ENCODE measurements at places on chromosomes 1 and 21.

GRCh38 chr1:46333300-46334029, 7.1 kb upstream of the NSUN4 start:
- H3K27me3 ChIP-seq = no peaks in the 10 kb centered on the region
- no peaks in the 10 kb centered on the region for H3K36me3 ChIP-seq
- no peak overlapping the region for H3K27ac ChIP-seq
- DNase-seq = no peak
- no peaks in the 10 kb centered on the region for H3K4me1 ChIP-seq

- no peaks in the 10 kb centered on the region for H3K27me3 ChIP-seq
- H3K36me3 ChIP-seq = no peaks in the 10 kb centered on the region
- no peak overlapping the region for H3K27ac ChIP-seq
- no peak overlapping the region for H3K4me3 ChIP-seq
Observed at GRCh38 chr1:113691184-113691583, 68.1 kb downstream of the PHTF1 start.

- H3K27ac ChIP-seq = no peak overlapping the region
- DNase-seq = no peak
- no peaks in the 10 kb centered on the region for H3K36me3 ChIP-seq
Observed at GRCh38 chr1:156612666-156613065, 6.5 kb upstream of the HAPLN2 start.

DNA sequence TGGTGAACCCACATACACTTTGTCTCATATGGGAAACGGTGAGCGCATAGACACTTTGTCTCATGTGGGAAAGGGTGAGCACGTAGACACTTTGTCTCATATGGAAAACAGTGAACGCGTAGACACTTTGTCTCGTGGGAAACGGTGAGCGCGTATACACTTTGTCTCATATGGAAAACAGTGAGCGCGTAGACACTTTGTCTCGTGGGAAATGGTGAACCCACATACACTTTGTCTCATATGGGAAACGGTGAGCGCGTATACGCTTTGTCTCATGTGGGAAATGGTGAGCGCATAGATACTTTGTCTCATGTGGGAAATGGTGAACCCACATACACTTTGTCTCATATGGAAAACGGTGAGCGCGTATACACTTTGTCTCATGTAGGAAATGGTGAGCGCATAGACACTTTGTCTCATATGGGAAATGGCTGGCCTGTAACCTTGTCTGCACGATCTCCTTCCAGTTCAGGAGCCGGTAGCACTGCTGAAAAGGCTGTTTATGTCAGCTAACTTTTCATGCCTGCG, 50.7 kb upstream of the TRAPPC10 start:
- no peak for DNase-seq
- H3K4me3 ChIP-seq = no peak overlapping the region

GRCh38 chr1:24452922-24453485, 37.4 kb downstream of the NIPAL3 start:
- H3K36me3 ChIP-seq = no peaks in the 10 kb centered on the region
- H3K27me3 ChIP-seq = no peaks in the 10 kb centered on the region
- no peak overlapping the region for H3K4me3 ChIP-seq
- H3K4me1 ChIP-seq = no peaks in the 10 kb centered on the region
- no peak for DNase-seq

DNA sequence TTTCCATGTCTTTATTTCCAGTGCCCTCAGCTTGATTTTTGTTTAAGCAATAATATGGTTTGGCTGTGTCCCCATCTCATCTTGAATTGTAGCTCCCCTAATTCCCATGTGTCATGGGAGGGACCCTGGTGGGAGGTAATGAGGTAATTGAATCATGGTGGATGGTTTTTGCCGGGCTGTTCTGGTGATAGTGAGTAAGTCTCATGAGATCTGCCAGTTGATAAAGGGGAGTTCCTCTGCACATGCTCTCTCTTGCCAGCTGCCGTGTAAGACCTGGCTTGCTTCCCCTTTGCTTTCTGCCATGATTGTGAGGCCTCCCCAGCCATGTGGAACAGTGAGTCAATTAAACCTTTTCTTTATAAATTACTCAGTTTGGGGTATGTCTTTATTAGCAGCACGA, 559.6 kb upstream of the ADAMTS5 start:
- H3K27me3 ChIP-seq = no peaks in the 10 kb centered on the region
- H3K36me3 ChIP-seq = no peaks in the 10 kb centered on the region
- DNase-seq = no peak

DNA sequence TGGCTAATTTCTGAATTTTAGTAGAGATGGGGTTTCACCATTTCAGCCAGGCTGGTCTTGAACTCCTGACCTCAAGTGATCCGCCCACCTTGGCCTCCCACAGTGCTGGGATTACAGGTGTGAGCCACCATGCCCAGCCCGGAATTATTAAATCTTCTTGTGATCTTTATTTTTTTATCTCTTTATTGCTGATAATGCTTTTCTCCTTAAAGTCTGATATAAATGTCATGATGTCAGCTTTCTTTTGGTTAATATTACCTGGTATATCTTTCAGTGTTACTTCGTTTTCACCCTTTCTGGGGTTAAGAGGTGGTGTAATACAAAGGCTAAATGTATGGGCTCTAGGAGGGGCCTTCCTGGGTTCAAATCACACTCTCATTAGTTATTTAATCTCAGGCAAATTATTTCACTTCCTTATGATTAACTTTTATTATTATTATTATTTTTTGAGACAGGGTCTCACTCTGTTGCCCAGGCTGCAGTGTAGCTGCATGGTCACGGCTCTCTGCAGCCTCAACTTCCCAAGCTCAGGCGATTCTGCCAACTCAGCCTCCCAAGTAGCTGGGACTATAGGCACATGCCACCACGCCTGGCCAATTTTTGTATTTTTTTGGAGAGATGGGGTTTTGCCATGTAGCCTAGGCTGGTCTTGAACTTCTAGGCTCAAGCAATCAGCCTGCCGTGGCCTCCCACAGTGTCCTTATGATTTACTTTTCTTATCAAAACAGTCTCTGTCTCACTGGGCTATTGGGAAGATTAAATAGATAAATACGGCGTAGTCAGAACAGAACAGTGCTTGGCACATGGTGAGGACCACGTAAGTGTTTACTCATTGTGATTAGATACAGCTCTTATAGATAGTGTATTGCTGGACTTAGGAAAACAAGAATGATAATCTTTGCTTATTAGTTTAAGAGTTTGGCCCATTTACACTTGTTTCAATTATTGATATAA, 216.5 kb downstream of the URB2 start:
- no peaks in the 10 kb centered on the region for H3K4me1 ChIP-seq
- DNase-seq = no peak
- H3K4me3 ChIP-seq = no peak overlapping the region

DNA sequence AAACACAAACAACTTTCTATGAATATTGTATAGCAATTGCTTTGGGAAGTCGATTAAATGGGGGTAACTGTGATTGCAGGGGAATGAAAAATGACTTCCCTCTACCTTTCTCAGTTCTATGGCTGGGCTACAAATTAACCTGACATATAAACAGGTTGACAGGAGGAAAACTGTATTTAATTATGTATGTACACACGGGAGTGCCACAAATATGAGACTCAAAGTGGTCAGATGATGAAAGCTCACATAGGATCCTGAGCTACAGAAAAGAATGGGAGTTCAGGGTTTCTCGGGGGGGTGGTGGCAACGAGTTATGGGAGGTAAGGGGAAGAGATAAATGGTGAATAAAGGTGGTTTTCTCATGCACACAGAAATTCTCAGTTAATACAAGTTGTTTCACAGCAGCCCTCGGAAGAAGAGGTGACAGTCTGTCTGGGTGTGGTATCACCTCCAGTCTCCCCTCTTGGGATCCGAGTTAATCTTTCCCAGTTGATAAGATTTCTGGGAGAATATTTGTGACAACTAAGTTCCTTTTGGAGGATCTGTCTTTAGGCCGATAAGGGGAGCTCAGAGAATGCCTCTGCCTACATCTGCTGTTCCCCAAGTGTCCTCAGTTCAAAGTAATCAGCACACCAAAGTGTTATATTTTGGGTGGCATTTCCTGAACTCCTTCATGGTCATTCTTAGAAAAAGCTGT, 26.3 kb downstream of the GADD45A start:
- no peak overlapping the region for H3K4me3 ChIP-seq
- DNase-seq = no peak
- no peaks in the 10 kb centered on the region for H3K36me3 ChIP-seq
- H3K27me3 ChIP-seq = no peaks in the 10 kb centered on the region
- peaks cover 42% of the 10 kb centered on the region for H3K4me1 ChIP-seq
- H3K27ac ChIP-seq = peak overlapping the region; percentile 40

DNA sequence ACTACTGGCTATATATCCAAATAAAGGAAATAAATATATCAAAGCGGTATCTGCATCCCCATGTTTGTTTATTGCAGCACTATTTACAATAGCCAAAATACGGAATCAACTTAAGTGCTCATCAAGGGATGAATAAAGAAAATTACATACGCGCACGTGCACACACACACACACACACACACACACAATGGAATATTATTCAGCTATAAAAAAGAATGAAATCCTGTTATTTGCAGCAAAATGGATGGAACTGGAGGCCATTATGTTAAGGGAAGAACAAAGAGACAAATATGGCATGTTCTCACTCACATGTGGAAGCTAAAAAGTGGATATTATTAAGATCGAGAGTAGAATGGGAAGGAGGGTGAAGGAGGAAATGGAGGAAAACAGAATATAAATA, 20.2 kb downstream of the COPA start:
- no peaks in the 10 kb centered on the region for H3K4me1 ChIP-seq
- H3K36me3 ChIP-seq = peaks cover 24% of the 10 kb centered on the region
- no peak overlapping the region for H3K4me3 ChIP-seq
- H3K27ac ChIP-seq = no peak overlapping the region

DNA sequence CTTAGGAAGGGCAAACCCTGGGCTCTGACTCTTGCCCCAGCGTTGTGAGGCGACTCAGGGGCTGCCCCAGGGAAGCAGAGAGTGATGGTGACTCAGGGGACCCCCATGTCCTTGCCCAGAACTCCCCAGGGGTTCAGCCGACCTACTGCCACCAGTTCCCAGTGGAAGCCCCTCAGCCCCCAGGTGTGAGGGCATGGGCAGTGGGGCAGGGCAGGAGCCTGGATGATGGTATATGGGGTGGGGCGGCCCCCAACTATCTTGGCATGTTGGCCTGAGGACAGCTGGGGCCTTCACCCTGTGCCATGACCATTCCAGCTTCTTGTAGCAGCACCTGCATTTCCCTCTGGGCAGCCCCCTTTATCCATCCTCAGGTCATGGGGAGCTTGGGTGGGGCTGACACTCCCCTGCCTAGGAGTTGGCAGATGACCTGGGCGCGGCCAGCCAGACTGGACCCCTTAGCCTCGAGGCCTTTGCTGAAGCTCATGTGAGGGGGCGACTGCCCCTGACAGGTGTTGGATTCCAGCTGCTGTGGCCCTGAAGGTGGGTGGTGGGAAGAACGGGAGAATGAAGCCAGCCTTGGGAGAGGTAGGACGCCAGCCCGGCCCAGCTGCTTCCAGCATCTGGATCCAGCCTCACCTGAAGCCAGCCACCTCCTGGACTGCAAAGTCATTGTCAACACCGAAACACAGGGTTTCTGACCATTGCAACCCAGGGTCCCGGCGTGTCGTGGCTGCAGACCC, 1.8 kb upstream of the FNDC10 start:
- H3K36me3 ChIP-seq = no peaks in the 10 kb centered on the region
- no peak overlapping the region for H3K4me3 ChIP-seq
- H3K4me1 ChIP-seq = peaks cover 10% of the 10 kb centered on the region
- no peak for DNase-seq
- no peaks in the 10 kb centered on the region for H3K27me3 ChIP-seq

DNA sequence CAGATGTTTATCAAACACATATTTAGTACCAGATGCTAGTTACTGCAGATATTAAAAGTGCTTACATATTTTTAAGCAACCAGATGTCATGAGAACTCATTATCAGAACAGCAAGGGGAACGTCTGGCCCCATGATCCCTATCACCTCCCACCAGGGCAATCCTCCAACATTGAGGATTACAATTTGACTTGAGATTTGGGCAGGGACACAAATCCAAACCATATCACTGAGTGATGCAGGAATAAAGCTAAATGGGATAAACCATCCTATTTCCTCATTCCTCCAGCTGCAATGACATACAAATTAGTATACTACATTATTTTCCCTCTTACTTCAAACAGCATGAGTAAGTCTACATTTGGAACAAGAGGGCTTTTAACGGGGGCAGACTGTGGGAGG, 3.1 kb upstream of the KCNK2 start:
- no peaks in the 10 kb centered on the region for H3K4me1 ChIP-seq
- no peak overlapping the region for H3K4me3 ChIP-seq
- no peaks in the 10 kb centered on the region for H3K36me3 ChIP-seq
- H3K27ac ChIP-seq = no peak overlapping the region

DNA sequence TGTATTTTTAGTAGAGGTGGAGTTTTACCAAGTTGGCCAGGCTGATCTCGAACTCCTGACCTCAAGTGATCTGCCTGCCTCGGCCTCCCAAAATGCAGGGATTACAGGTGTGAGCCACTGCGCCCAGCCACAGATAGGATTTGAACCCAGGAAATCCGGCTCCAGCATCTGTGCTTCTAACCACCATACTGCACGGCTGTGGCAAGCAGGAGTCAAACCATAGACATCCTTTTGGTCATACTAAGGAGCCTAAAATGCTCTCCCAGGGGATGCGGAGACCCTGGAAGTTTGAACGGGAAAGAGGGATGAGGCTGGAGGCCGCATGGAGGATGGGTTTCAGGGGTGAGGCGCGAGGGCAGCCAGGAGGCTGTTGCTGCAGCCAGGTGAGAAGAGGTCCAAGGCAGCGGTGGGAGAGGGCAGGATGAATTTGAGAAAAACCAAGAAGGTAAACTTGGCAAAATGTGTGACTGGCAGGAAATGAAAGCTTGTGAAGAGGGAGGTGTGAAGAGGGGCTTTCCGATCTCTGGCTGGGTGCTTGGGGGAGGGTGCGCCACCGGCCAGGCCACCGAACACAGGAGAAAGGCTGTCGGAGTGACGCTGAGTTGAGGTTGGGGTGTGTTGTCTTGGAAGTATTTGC, 24.0 kb upstream of the CDK18 start:
- no peak for DNase-seq
- peaks cover 30% of the 10 kb centered on the region for H3K4me1 ChIP-seq
- H3K27ac ChIP-seq = no peak overlapping the region

DNA sequence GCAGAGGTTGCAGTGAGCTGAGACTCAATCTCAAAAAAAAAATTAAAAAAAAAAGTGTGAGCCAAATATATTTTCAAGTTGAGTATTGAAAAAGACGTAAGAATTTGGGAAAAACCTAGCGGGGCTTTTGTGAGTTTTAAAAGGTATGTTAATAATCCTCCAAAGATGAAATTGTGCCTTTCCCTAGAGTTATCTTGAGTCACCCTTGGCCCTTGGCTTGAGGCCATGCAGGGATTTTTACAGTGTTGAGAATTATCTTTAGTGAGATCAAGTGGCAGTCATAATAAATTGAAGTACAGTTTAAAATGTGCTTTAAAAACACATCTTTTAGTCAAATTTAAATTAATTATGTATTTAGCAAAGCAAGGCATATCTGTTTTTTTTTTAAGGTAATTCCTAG, 32.7 kb downstream of the PPP2R5A start:
- H3K4me3 ChIP-seq = no peak overlapping the region
- no peaks in the 10 kb centered on the region for H3K4me1 ChIP-seq
- no peak for DNase-seq

- H3K27me3 ChIP-seq = no peaks in the 10 kb centered on the region
- DNase-seq = no peak
- no peak overlapping the region for H3K4me3 ChIP-seq
- no peak overlapping the region for H3K27ac ChIP-seq
Observed at GRCh38 chr1:58718435-58718834, 18.6 kb upstream of the MYSM1 start.

Data from Panc1 (cell line).